ENCODE measurements at places on chromosomes 11 and 22. TPM values are rescaled to one million over a fixed set of nuclear protein-coding genes. Genes with fewer than 3 reads are reported as not detected.

Gene FAM181B
- polyA plus RNA-seq: not detected

Gene FGF4
- not detected for polyA plus RNA-seq

Gene ARHGAP8
- polyA plus RNA-seq: 0.16 TPM

Gene HTR3B
- not detected for polyA plus RNA-seq

- DNase-seq: no peak
Measured at GRCh38 chr11:105179542-105180278, 40.1 kb upstream of the CARD18 start.

DNA sequence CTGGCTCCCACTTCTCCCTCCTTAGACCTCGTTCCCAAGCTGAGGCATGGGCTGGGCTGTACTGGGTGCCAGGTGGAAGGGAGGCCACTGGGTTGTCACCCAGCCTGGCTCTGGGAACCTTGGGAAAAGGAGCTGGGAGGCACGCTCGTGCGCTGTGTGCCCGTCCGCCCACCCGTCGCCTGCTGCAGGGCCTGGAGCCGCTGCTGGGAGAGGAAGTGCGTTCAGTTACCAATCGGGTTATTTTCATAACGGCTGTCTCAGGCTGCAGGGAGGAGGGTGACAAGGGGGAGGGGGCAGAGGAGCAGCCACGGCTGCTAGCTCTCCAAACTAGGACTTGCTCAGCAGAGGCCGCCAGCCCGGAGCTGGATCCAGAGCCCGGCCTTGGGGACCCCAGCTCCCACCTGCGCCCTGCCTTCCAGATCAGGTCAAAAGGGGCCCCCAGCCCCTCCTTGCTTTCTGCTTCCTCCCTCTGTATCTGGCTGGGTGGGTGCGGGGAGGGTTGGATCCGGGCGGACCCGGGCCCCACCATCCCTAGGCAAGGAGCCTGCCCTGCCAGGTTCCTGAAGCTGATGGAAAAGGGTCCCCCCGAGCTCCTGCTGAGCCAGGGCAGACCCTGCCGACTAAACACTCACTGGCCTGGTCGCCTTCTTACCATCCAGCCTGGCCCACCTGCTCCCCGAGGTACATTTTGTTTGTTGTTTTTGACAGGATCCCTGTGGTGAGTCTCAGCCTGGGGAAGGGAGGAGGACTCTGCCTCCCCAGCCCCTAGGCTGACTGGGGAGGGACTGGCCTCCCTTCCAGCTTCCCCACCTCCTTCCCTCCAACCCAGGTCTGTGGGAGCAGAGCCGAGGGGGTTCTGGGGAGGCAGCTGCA, 14.3 kb downstream of the DGKZ start:
- DNase-seq: no peak

- peak; percentile 53 for DNase-seq
Measured at GRCh38 chr11:112564228-112564955, 303.7 kb upstream of the PLET1 start.

- no peak for DNase-seq
Measured at GRCh38 chr11:15818132-15818842, 538.1 kb downstream of the SOX6 start.
